ENCODE measurements at places on chromosomes 1 and 21. TPM values are rescaled to one million over a fixed set of nuclear protein-coding genes. Genes with fewer than 3 reads are reported as not detected.

Gene HSPA6
- 1.6 TPM for polyA plus RNA-seq

Gene REN
- polyA plus RNA-seq: not detected

Gene SLC45A3
- polyA plus RNA-seq: 1.3 TPM

Gene CLCNKB
- 0.19 TPM for polyA plus RNA-seq

Gene MATN1
- polyA plus RNA-seq: not detected

Gene AP4B1
- 33.8 TPM for polyA plus RNA-seq

Gene LAMB3
- polyA plus RNA-seq: 33.8 TPM

Gene PBXIP1
- 31.9 TPM for polyA plus RNA-seq

Gene SPRR1B
- polyA plus RNA-seq: not detected

Gene GFI1
- 6.5 TPM for polyA plus RNA-seq

Gene CHI3L2
- 1.1 TPM for polyA plus RNA-seq

Gene AMY2B
- polyA plus RNA-seq: 19.2 TPM

Gene DCAF6
- 28.9 TPM for polyA plus RNA-seq

Gene PIGR
- polyA plus RNA-seq: 616 TPM

Gene IKBKE
- polyA plus RNA-seq: 8.2 TPM

Gene SAMD13
- polyA plus RNA-seq: 4.3 TPM

Gene ADORA1
- polyA plus RNA-seq: 1.4 TPM

Gene CACNA1E
- polyA plus RNA-seq: 0.46 TPM

Gene RAB3B
- polyA plus RNA-seq: 0.27 TPM

Gene DNASE2B
- not detected for polyA plus RNA-seq

Gene RWDD3
- polyA plus RNA-seq: 25.7 TPM

Gene ZNF687
- polyA plus RNA-seq: 12.3 TPM

Gene TSPAN1
- polyA plus RNA-seq: 22.7 TPM

Gene ASCL5
- 0.15 TPM for polyA plus RNA-seq

Gene ARHGAP30
- 2.2 TPM for polyA plus RNA-seq

Gene SELENBP1
- 83.7 TPM for polyA plus RNA-seq

Gene CELA2A
- polyA plus RNA-seq: 1.6 TPM

Gene RGS4
- polyA plus RNA-seq: 2.7 TPM

Gene NOS1AP
- 1.8 TPM for polyA plus RNA-seq

Gene GJA5
- not detected for polyA plus RNA-seq

Gene UBE2U
- polyA plus RNA-seq: not detected

Gene ZSCAN20
- 3.1 TPM for polyA plus RNA-seq

Gene LCA5L
- 0.85 TPM for polyA plus RNA-seq

Gene LCE2C
- polyA plus RNA-seq: not detected

Gene DOP1B
- 10.1 TPM for polyA plus RNA-seq

Gene SMYD2
- polyA plus RNA-seq: 21.2 TPM

Gene GREM2
- polyA plus RNA-seq: 0.27 TPM

Gene PLCH2
- 1.1 TPM for polyA plus RNA-seq

Gene CFAP57
- polyA plus RNA-seq: not detected

Gene ENSA
- polyA plus RNA-seq: 137 TPM

Gene KCNA2
- polyA plus RNA-seq: not detected

Gene ZNF436
- 4.9 TPM for polyA plus RNA-seq
